ENCODE measurements at places on chromosomes 5 and 9. TPM values are rescaled to one million over a fixed set of nuclear protein-coding genes. Genes with fewer than 3 reads are reported as not detected.

Gene SPRY4
- total RNA-seq, result 34.7 TPM

Gene EGFLAM
- 0.54 TPM for total RNA-seq

Gene FGF10
- 5.0 TPM for total RNA-seq

Gene SEMA5A
- 17.6 TPM for total RNA-seq

Gene CDK7
- 8.2 TPM for total RNA-seq

All from Peyer's patch (tissue), 4 donors.